ENCODE measurements at places on chromosomes 2 and 18. TPM values are rescaled to one million over a fixed set of nuclear protein-coding genes. Genes with fewer than 3 reads are reported as not detected.

GRCh38 chr2:122433123-122433754 lies 677.8 kb downstream of the TSN start:
- H3K4me1 ChIP-seq = peaks cover 13% of the 10 kb centered on the region
- no peak for DNase-seq
- H3K4me3 ChIP-seq = no peak overlapping the region
- H3K36me3 ChIP-seq = no peaks in the 10 kb centered on the region

- H3K27ac ChIP-seq = no peak overlapping the region
- H3K27me3 ChIP-seq = no peaks in the 10 kb centered on the region
- no peak overlapping the region for H3K4me3 ChIP-seq
- no peak for DNase-seq
- H3K4me1 ChIP-seq = no peaks in the 10 kb centered on the region
These were observed 40.4 kb upstream of the PDCL3 start for GRCh38 chr2:100522430-100522829.

GRCh38 chr2:60899892-60900249 lies 18.5 kb downstream of the REL start:
- H3K27me3 ChIP-seq = no peaks in the 10 kb centered on the region
- H3K4me3 ChIP-seq = no peak overlapping the region
- peaks cover 9% of the 10 kb centered on the region for H3K36me3 ChIP-seq
- H3K27ac ChIP-seq = no peak overlapping the region
- no peaks in the 10 kb centered on the region for H3K4me1 ChIP-seq
- DNase-seq = no peak

- H3K27ac ChIP-seq = no peak overlapping the region
- H3K27me3 ChIP-seq = no peaks in the 10 kb centered on the region
- no peaks in the 10 kb centered on the region for H3K36me3 ChIP-seq
- no peak overlapping the region for H3K4me3 ChIP-seq
- H3K4me1 ChIP-seq = no peaks in the 10 kb centered on the region
- DNase-seq = no peak
These were observed 83.0 kb downstream of the CMPK2 start for GRCh38 chr2:6782517-6783237.

- no peak overlapping the region for H3K27ac ChIP-seq
- no peak overlapping the region for H3K4me3 ChIP-seq
- no peaks in the 10 kb centered on the region for H3K4me1 ChIP-seq
- no peaks in the 10 kb centered on the region for H3K36me3 ChIP-seq
- H3K27me3 ChIP-seq = no peaks in the 10 kb centered on the region
These were observed 1131.0 kb upstream of the NXPH2 start for GRCh38 chr2:139911160-139911559.

DNA sequence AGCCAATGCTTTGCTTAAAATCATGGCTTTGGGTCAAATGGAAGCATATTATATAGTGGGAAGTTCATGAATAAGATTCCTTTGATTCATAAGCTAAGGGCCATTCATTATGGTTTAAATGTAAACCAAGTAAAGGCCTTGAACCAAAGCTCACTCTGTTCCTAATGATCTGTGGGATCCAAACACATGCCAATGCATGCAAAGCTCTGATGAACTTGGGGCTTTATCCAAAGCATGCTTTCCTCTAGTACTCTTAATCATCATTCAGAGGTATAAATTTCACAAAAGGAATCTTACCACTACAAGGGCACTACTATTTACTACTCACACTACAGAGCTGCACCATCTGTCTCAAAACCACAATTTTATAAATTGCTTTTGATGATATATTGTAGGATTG lies 102.8 kb upstream of the RBMS1 start:
- no peak for DNase-seq
- H3K27me3 ChIP-seq = no peaks in the 10 kb centered on the region
- H3K4me3 ChIP-seq = no peak overlapping the region
- no peaks in the 10 kb centered on the region for H3K4me1 ChIP-seq

- no peak for DNase-seq
- H3K36me3 ChIP-seq = no peaks in the 10 kb centered on the region
- no peaks in the 10 kb centered on the region for H3K4me1 ChIP-seq
These were observed 135.8 kb downstream of the EN1 start for GRCh38 chr2:118711603-118712002.

DNA sequence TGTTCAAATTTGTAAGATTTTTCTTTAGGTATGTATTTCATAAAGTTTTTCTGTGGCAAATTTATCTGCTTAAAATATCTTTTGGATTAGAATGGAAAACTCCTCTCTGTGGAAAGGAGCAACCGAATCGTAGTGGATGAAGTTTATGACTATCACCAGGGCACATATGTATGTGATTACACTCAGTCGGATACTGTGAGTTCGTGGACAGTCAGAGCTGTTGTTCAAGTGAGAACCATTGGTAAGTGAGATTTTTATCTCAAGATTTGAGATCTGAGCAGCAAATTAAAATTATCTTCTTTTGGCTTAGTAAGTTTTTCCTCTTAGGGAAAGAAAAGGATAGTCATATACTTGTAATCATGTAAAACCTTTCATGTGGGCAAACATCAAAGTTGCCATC lies 14.2 kb downstream of the IL18RAP start:
- H3K27ac ChIP-seq = no peak overlapping the region
- no peak overlapping the region for H3K4me3 ChIP-seq
- no peak for DNase-seq

GRCh38 chr18:3162181-3162580 lies 57.6 kb downstream of the MYOM1 start:
- H3K27me3 ChIP-seq = no peaks in the 10 kb centered on the region
- H3K27ac ChIP-seq = no peak overlapping the region
- H3K4me1 ChIP-seq = peaks cover 9% of the 10 kb centered on the region
- no peak for DNase-seq

DNA sequence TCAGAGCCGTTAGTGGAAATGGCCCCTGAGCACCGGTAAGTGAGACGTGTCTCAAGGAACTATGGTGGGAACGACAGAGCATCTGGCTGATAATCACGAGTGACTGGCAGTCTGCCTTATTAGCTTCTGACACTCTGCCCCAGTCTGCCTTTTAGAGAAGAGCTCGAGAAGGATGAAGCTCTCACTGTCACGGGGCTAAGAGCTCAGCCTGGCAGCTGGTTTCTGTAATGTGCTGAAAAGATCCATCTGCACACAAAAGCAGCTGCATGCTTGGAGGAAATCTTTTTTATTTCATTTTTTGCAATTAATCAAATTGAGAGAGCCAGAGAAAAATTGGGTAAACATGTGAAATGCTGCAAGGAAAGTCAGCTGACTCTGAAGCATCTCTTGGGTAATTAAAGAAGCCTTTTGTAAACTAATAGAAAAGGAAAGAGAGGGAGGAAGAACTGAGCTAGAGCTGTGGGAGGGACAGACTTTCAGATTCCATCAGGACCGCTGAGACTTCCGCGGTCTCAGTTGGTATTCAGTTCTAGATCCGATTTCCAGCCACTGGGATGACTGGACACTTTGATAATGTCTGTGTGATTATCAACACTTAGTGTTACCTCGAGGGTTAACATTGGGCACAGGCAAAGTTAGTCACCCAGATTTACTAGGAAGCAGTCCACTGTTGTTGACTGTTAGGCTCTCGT lies 24.4 kb downstream of the MBP start:
- H3K4me1 ChIP-seq = peaks cover 10% of the 10 kb centered on the region
- DNase-seq = no peak

DNA sequence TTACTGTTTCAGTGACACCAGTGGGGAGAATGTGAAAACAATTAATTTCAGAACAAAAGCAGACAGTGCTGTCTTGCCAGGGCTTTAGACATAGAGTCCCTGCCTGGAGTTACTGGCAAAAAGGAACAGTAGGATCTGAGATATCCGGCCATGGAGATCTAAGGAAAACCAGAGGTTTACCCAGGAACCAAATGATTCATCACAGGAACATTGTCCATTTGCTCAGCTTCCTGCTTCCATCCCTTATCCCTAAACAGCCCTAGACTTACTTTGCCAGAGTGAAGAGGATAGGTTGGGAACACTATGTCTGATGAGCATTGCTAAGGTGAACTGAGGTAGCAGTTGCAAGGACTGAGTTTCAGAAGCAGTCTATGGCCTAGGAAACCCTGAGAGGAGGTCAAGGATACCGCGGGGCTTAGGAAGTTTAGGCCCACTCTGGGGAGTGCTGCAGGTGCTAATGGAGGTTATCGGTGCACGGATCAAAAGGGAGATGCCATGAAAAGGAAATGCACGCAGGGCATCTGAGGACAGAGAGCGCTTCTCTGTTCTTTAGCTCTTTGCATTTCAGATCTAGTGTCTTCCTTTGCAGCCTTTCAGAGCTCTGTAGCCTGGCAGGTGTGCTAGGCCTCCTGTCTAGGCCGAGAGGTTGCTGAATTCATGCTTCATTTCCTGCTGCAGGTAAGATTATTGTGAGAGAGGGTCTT lies 223.9 kb downstream of the CDCA7 start:
- peaks cover 8% of the 10 kb centered on the region for H3K4me1 ChIP-seq
- no peaks in the 10 kb centered on the region for H3K36me3 ChIP-seq
- H3K27ac ChIP-seq = no peak overlapping the region
- H3K4me3 ChIP-seq = no peak overlapping the region

DNA sequence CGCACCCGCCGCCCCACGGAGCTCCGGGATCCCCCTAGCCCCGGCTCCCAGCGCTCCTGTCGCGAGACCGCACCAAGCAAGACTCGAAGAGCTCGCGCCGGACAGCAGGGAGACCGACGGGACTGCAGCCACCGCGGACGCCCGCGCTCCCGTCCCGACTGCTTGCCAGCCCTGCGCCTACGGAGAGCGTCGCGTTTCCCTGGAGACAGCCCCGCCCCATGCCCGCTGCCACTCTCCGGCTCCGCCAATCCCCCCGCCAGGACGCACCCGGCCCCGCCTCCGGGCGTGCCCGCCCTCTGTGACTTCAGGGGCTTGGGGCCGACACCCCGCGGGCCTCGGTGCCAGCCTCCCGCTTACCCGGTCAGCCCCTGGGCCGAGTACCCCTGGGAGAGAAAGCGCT lies at the start of gene ANKMY1:
Gene ANKMY1 (minus strand): TSS at position 181 of the 400 bp plus-strand sequence. CDS start 653 bp downstream, outside the sequence.
- H3K27ac ChIP-seq = no peak within 1 kb of the TSS
- peaks cover 22% of the 10 kb centered on the region for H3K4me1 ChIP-seq
- DNase-seq = peak; percentile 85
- no peaks in the 10 kb centered on the region for H3K27me3 ChIP-seq

DNA sequence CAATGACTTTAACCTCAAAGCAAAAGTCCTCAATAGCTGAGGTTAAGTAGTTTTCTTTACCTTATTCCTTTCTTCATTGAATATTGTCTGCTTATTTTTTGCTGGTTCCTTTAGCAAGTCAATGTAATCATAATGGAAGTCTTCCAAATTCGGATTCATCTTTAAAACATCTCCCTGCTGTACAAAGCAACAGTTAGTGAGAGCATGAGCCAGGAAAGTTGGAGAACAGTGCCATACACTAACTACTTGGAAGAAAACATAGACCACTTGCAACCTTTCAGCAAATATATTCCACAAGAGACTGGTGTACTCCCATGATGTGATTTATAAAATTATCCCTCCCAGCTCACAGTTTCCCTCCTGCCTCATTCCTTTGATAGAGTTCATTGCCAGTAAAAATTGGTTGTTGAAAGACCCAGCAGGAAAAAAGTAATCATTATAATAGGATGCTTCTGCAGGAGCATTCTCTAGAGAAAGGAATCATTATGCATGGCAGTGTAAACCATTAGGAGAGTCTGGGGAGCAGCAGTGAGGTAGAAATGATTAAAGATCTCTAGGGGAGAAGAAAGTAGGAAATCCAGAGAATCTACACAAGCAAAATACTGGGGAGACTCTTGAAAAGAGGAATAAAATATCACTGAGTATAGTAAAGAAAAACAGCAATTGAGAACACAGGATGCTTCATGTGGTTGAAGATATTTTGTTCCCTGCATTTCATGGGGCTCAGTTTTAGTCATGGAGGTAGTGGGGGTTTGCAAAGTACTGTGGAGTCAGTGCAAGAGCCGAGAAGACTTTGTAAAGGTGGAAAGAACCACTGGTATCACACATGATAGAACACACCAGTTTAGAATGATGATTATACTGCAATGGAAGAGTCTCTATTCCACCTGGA lies 38.6 kb upstream of the TTN start:
- H3K36me3 ChIP-seq = no peaks in the 10 kb centered on the region
- no peaks in the 10 kb centered on the region for H3K4me1 ChIP-seq
- H3K4me3 ChIP-seq = no peak overlapping the region
- no peak for DNase-seq
- H3K27ac ChIP-seq = no peak overlapping the region
- no peaks in the 10 kb centered on the region for H3K27me3 ChIP-seq

DNA sequence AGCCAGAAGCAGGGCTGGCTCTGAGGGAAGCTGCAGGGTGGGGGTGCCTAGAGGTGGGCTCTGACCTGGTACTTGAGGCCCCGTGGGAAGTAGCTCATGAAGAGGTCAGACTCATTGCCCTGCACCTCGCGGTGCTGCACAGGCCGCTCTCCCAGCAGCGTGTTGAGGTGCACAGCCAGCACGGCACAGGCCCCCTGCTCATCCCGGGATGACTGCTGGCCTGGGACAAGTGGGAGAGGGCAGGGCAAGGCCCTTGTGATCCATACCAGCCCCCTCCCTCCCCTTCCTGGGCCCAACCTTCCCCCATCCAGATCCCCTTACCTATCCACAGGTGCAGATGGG lies 8.7 kb downstream of the CAPG start:
- H3K27ac ChIP-seq = no peak overlapping the region
- no peaks in the 10 kb centered on the region for H3K4me1 ChIP-seq
- no peak for DNase-seq
- no peaks in the 10 kb centered on the region for H3K27me3 ChIP-seq

DNA sequence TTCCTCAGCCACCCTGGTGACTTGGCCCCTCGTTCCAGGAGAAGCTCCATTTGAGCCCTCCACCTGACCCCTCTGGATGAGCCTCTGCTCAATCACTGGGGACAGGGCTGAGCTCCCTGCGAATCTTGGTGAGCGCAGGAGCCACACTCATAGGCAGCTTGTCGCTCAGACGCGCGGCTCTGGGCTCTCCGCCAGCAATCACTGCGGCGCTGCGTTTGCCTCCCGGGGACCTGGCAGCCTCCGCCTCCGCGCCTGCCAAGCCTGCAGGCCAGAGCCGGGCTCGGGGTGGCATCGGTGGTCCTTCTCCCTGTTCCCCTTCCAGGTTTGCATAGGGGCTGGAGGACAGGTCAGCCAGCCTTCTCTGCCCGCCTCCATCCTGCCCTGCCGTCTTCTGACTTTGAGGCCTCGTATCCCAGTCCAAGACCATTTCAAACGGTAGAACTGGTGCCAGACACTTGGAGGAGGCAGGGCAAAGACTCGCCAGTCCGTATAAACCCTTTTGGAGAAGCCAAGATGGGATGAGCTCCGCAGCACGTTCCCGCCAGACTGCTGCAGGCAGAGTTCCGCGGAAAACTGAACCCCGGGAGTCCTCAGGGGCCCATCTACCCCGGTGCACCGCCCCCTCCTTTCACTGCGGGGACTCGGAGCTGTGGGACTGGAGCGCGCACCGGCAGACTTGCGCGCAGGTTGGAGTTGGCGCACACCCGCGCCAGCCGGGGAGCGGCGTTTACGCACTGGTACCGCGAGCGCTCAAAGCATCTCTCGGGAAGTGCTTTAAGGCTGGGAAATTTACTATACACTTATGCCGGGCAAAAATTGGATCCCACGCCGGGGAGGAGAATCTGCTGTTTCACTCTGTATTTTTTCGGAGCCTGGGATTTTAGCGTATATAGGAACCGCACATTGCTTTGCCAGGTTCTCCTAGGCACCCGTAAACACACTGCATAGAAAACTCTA lies 1.1 kb upstream of the TACR1 start:
- DNase-seq = no peak
- H3K27ac ChIP-seq = no peak overlapping the region
- no peaks in the 10 kb centered on the region for H3K36me3 ChIP-seq

The SLC16A14 gene
- 0.79 TPM for total RNA-seq

The MAL gene
- not detected for total RNA-seq

The IAH1 gene
- 19.2 TPM for total RNA-seq

The MOCOS gene
- 27.0 TPM for total RNA-seq

The SERTAD2 gene
- 5.8 TPM for total RNA-seq

The CRYGD gene
- total RNA-seq = not detected

The GRB14 gene
- 51.0 TPM for total RNA-seq

The KCNG2 gene
- 0.23 TPM for total RNA-seq

The GCKR gene
- 173 TPM for total RNA-seq

The STARD6 gene
- total RNA-seq = not detected

The COL4A4 gene
- total RNA-seq = 3.8 TPM

The ALK gene
- not detected for total RNA-seq
